ENCODE measurements at places on chromosomes 4 and X.

GRCh38 chr4:113482325-113482724, 279.2 kb downstream of the CAMK2D start:
- DNase-seq, result no peak

DNA sequence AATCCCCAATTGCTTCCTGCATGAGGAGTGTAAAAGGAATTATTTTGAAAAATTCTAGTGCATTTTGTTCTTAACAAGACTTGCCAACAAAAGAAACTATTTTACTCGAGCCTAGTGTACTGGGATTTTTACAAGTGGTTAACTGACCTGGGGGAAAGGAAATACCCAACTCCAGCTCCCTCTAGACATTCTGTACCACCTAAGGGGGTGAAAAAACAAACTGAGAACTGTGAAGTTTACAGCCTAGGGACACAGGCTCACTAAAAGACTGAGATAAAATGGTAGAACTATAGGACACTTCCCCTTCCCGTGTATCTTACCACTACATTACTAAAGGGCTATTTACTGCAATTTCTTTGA, 2.6 kb upstream of the ADH5 start:
- no peak for DNase-seq

- DNase-seq, result no peak
Measured at GRCh38 chr4:137283737-137284136, 248.6 kb downstream of the PCDH18 start.

- peak; percentile 72 for DNase-seq
Measured at GRCh38 chr4:147831551-147832171, 99.8 kb downstream of the ARHGAP10 start.

DNA sequence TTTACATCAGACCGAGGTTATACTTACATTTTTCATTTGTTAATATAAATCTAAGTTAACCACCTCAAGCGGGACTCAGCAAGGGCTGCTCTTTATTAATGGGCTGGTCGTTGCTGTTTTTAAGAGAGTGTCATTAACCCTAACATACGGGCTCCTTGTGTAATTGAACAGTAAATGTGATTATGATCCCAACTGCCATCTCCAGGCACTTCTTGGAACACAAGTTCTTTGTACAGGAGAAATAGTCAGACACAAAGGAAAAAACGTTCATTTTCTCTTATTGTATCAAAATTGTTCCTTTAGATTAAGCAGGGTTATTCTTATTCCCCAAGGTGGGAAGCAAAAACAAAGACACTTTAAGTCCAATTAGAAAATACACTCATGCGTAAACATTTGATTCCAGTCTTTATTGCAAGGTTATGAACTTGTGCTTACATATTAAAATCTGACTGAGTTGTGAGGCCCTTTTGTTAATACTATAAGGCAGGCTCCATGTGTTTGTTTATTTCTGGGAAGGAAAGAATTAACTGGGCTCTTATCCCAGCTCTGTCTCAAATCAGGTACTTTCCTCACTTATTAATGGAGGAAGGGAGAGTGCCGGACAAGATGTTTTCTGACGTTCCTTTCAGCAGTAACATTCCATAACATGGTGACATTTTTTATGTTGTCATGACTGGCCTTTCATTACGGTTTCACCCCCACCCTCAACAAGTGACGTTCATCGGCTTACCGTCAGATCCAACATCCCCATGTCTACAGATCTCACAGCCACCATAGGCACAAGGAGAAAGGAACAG, 95.9 kb downstream of the RASL11B start:
- no peak for DNase-seq

GRCh38 chr4:171588051-171588545, 225.1 kb upstream of the GALNTL6 start:
- no peak for DNase-seq

DNA sequence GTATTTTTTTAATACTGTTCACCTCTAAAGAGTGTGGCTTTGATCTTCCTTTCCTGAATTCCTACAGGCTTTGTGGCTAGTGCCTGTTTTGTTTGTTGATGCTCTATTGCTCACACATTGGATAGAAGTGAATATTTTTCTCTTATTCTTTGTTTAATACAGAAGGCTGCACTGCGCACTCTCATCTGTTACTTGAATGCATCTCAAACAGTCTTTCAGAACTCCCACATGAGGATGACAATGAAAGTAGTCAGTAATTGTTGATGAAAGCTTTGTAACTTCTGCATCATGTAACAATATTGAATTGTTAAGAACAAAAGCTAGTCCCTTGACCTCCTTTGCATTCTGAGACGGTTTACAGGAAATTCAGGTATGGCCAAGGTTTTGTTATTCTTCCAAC, 29.1 kb upstream of the GALNT7 start:
- no peak for DNase-seq

- DNase-seq, result no peak
Measured at GRCh38 chr4:55964046-55964445, 15.3 kb downstream of the CEP135 start.

DNA sequence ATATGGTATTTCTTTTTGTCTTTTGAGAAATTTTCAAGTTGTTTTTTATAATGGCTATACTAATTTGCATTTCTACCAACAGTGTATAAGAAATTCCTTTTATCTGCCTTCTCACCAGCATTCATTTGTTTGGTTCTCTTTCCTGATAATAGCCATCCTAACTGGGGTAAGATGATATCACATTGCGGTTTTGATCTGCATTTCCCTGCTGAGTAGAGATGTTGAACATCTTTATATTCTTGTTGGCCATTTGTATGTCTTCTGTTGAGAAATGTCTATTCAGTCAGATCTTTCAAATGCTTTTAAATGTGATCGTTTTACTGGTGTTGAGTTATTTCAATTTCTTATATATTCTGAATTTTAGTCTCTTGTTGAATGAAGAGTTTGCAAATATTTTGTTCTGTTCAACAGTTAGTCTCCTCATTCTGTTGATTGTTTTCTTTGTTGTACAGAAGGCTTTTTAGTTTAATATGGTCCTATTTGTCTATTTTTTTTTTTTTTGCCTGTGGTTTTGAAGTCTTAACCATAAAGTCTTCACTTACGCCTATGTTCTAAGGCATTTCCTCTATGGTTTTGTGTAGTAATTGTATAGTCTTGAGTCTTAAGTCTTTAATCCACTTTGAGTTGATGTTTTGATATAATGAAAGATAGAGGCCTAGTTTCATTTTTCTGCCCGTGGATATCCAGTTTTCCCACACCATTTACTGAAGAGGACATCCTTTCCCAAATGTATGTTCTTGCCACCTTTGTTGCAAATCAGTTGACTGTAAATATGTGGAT, 1566.9 kb downstream of the STIM2 start:
- DNase-seq, result no peak

- DNase-seq, result no peak
Measured at GRCh38 chr4:175450446-175450845, 361.6 kb downstream of the GPM6A start.

- DNase-seq, result no peak
Measured at GRCh38 chr4:145887241-145887991, 51.2 kb downstream of the ZNF827 start.

DNA sequence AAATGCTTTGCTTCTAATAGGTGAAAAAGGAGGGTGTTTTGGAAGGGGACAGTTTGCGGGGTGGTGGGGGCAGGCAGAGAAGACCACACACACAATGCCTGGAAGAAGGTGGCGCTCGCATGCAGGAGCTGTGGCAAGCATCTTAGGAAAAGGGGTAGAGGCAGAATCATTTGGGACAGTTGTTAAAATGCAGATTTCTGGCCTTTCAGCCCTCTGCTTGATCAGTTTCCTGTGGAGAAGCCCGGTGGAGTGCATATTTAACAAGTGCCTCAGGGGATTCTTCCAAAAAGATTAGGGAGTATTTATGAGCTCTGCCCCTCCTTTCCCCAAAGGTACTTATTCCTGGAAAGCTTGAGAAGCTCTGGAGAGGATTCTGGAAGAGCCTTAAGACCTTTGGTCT, 4.8 kb downstream of the NOCT start:
- DNase-seq, result no peak

DNA sequence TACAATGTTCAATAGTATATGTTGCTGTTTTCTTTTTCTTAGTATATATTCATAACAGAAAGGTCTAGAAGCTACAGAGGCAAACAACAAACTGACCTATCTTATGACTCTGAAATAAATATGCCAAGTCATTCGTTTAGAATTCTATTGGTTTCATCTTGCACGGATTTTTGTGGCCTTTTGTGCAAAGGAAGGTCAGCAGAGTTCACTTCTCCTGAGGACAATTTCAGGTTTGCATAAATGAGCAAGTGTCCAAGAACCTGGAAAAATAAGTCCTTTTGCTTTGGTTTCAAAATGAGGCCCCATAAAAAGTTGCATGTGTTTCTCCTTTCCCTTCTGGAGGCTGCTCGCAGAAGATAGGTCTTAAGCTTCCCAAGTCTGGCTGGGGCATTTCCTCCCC, 156.9 kb downstream of the APBB2 start:
- no peak for DNase-seq

DNA sequence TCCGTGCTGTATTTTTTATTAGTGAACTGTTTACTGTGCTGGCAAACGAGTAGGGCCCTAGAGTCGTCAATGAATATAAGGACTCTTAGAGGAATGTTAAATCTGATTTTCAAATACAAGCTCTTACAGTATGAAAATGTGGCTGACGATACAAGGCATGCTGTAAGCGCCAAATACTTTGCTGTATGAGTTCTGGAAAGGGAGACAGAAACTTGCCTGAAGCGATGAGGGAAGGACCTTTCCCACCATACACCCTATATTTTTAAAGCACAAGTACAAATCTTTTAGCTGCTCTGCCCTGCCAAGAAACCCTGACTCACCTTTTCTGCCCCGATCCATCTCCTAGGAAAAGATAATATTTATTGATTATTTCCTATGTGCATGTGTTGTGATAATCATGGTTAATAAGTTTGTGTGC, 15.7 kb upstream of the RUFY3 start:
- DNase-seq, result no peak

DNA sequence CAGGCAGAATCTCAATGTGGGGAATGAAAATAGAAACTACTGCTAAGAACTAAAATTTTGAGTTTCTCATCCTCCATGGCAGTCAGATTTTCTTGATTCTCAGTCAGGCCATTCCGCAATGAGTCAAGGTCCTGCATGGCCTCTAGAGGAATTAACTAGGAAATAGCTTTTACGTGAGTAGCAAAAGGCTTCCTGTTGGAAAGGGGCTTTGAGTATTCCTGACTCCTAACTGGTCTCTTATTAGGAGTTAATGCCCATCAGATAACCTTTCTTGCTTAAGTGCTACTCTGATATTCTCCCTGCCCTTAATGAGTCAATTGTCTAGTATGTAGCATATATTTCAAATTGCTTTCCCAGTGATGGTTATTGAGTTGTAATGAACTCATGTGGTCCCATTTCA, 65.7 kb upstream of the ARHGAP24 start:
- no peak for DNase-seq

DNA sequence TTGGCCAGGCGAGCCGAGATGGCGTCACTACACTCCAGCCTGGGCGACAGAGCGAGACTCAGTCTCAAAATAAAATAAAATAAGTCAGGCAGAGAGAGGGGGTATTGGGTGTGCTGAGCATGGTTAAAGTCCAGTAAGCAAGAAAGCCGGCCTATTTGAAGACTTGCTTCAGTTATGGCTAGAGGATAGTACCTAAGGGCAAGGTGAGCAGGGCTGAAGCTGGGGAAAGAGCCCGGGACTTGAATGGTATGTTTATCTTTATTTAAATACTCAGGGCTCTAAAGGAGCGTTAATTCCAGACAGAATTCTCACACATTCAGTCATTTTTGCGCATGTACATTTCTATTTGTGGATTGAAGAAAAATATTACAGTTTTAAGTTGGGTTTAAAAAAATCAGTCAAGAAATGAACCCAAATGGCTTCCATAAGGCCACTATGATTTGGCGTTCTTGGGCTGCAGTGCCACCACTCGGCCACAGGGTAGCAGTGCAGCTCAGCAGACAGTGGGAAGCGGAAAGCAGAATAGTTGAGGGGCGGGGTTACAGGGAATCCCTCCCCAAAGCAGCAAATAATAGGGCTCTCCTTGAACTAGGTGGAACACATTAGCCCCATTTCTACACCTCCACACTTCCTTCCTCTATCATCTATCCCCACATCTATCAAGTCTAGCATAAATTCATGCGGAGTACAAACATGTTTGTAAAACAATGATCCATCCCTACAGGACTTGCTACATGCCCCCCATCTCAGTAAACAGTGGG, 37.2 kb upstream of the SH3D19 start:
- peak; percentile 75 for DNase-seq

DNA sequence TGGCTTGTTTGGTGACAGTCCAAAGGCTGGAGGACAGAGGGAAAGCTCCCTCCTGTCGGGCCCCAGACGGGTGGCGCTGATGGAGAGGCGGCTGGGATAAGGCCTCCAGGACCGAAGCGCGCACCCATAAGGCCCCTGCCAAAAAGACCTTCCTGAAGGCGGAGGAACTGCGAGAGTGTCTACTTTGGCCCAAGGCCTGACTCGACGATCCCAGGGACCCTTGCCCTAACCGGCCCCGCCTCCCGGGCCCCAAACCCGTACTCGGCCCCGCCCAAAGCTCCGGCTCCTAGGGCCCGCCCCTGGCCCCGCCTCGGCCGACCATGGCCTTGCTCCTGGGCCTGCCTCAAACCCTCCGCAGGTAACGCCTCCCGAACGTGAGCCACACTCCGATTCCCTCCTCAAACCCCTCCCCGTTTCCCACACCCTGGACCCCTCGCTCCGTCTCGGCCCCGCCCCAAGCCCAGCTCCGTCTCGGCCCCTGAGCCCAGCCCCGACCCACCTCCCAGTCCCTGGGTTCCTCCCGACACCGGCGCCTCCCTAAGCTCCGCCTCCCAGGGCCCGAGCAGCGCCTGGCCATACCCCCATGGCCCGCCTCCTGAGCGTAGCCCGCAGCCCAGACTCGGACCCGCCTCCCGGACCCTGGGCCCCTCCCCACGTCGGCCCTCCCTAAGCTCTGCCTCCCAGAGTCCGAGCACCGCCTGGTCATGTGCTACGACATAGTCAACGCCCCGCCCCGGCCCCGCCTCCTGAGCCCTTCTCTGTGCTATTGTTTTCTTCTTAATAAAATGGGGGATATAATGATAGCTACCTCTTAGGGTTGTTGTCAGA, 90.0 kb upstream of the DRD5 start:
- DNase-seq, result peak; percentile 97

DNA sequence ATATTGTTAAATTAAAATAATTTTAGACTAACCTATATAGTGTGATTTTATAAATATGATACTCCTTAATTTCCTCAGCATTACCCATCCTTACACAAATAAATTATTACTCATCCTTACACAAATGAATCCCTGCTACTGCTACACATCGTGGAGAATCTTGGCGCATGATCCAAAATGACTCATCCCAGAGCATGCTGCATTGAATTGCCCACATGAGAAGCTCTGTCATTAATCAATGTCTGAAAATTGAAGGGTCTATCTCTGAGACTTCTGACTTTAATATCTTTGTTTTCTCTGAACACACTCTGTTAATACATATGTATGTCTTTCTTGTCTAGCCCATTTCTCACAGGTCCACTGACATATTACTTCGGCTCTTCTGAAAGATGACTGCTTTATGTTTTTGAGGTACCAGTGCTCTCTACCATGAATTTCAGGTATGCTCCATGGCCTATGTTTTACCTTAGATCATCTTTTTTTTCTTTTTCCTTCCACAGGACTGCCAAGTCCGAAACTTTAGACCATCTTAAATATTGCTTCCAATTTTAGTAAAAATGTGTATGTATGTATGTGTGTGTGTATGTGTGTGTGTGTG, 15.7 kb upstream of the DUSP21 start:
- DNase-seq, result peak; percentile 74

Data from Daoy (cell line).